ENCODE measurements at places on chromosomes 6 and 20. TPM values are rescaled to one million over a fixed set of nuclear protein-coding genes. Genes with fewer than 3 reads are reported as not detected.

DNA sequence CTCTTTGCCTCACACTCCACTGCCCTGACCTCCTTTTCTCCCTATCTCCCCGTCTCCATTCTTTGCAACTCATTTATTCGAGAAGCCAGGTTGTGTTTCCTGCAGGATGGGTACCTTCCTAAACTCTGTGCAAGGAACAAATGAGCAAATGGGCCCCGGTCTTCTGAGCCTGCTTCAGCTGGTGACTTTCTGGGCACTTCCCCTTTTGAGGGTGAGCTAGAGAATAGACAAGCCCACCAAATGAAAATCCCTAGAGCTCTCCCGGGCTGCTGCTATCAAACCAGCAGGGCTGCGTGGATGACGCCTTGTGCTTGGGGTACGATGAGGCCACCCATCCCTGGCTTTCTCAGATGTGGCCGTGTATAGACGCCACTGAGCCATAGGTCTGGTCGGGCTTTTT, 91.0 kb upstream of the FOXA2 start:
- DNase-seq = no peak

GRCh38 chr6:9943986-9944385, 470.9 kb downstream of the TFAP2A start:
- no peak for DNase-seq

DNA sequence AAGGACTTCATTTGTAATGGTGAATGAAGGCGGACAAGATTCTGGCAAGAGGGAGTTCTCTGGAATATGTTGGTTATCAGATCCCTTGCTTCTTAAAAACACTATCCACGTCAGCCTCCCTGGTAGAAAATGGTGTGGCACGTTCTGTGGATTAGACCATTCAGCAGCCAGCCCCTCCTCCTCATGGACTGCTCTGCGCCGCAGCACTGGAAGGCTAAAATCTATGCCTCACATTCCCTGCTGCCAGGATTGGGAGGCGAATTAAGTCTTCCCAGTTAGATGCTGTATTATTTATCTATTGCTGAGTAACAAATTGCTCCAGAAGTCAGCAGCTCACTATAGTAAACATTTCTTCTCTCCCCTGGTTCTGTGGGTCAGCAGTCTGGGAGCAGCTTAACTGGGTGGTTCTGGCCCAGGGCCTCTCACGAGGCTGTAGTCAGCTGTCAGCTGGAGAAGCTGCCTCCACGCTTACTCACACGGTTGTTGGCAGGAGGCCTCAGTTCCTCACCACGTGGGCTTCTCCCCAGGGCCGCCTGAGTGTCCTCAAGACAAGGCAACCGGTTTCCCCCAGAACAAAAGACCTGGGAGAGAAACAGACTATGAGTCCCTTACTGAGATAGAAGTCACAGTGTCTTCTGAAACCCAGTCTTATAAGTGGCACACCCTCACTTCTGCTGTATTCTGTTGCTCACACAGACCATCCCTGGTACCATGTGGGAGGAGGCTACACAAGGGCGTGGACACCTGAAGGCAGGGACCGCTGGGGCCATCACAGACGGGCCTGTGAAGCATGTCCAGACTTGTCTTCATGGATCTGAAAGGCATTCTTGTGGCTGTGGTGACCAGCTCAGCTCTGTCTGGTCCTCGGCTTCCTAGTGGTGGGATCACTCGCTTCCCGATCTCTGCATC, 101.0 kb downstream of the NRN1 start:
- DNase-seq = peak; percentile 26

- DNase-seq = no peak
Measured at GRCh38 chr6:151699719-151700118, 107.8 kb upstream of the ESR1 start.

GRCh38 chr6:21601932-21602390, 8.4 kb downstream of the SOX4 start:
- no peak for DNase-seq

DNA sequence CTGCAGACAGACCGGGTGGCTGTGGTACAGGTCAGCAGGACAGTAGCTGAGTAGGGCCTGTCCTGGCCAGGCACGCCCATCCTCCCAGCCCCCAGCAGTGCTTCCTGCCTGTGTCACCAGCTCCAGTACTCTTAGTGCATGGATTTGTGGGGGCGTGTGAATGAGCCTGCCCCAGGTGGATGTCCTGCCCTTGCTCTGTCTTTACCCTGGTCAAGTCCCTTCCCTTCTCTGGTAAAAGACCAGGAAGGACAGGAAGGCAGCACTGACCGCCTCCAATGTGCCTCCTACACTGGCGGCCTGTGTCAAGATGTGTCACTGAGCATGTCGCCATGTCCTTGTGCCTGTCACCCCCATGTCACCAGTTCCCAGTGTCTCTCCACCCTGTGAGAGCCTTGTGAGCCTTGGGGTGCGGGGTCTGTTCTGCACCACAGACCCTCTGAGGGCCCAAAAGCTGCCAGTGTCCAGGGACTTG, 11.9 kb downstream of the TEAD3 start:
- no peak for DNase-seq

GRCh38 chr20:19344341-19344740, 131.9 kb downstream of the SLC24A3 start:
- no peak for DNase-seq

- DNase-seq = no peak
Measured at GRCh38 chr20:24381886-24382285, 87.5 kb upstream of the SYNDIG1 start.

DNA sequence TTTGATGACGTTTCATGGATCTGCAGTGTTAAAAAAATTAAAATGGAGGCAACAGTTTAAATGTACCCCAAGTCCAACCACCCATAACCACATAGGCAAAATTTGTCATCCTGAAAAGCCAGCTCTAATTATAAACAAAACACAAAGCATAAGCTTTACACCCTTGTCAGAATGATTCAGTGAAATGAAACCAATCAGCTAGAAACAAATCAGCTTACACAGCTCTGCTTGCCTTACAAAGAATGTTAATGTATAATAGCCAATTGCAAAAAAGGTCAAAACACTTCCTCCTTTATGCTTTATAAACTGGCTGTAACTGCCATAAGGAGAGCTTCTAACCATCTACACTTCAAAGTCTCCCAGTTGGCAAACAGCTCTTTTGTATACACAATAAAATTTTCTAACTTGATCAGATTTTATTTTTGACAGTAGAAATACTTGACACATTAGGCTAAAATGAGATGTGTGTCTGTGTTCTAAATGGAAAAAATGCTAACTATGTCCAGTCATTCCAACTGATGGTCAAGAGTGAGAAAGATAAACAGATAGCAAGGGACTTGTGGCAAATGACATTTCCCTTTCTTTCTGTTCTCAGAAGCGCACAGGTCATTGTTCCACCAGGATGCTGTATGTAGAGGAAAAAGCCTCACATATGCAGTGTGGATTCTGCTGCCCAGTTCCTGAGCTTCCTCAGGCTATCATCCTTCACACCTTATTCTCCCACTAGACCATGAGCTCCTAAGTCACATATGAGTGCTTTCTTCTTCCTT, 344.3 kb upstream of the ID4 start:
- DNase-seq = no peak

DNA sequence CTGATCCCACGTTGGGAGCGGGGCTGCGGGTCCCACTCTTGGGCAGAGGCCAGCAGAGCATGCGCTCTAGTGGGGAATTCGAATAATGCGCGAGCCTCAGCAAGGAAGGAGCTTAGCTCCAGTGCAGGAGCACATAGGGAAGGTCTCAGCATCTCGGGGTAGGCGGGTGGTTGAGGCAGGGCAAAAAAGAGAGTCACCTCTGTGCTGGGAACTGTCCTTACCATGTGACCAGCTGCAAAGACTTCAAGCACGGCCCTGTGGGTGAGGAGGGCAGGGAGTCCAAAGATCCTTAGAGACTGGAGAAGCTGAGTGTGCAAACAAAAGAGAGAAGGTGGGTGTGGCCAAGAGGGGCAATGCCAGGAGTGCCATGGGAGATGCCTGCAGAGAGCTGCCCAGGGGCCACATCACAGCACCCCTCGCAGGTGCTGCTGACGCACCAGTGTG, 79.2 kb upstream of the CD93 start:
- DNase-seq = no peak

- DNase-seq = no peak
Measured at GRCh38 chr6:3309391-3310050, 50.8 kb downstream of the PSMG4 start.

DNA sequence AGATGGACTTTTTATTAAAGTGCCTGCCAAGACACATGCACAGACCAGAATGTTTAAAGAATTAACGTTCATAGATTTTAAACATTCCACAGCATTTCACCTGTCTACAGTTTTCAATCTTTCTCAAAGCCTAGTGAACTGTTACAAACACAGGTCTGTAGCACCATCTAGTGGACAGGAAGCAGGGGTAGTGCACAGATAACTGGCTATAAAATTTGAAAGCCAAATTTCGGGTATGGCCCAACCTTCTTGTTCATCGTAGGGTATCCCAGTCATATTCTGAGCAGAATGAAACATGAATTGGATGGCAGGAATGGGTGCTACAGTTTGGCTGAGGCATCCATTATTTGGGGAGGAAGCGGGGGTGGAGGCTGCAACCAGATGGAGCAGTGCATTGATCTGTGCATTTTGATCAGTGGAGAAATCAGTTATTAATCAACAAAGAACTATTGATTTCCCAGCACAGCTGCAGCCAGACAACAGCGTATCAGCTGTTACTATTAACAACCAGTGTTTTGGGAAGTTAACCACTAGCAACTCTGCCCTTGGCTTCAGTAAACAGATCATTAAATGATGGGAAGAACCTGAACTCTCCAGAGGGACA, 56.1 kb upstream of the B3GAT2 start:
- DNase-seq = peak; percentile 83

DNA sequence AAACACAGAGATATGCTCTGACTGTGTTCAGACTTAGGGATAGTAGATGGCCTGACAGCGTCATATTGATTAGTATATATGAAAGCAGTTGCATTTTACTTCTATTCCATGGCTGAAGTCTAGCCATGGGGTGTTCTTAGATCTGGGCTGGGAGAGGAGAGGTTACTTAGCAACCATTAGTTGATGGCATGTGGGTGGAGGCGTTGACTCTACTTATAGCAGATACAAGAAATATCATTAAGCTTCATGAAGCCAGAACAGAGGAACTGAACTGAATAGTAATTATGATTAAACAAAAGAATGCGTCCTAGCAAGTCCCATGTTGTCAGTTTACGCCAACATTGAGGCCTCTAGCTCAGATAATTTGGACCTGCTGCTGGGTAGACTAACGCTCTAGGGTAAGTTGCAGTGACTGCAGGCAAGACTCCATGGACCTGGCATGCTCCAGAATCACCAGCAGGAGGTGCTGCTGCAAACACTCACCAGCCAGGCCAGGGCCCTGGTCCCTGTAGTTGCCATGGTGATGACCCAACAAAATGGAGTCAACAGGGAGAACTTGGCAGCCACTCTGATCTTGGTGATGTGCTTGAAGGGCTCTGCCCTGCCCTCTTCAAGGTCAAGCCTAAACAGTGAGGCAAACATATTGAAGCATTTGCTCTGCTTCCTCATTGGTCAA, 477.3 kb downstream of the PREX1 start:
- peak; percentile 60 for DNase-seq

The APOM gene
- 1.8 TPM for total RNA-seq

The PPP1R3G gene
- 0.71 TPM for total RNA-seq

The RAET1L gene
- total RNA-seq = not detected

The COX4I2 gene
- total RNA-seq = not detected

The KIF6 gene
- total RNA-seq = 0.22 TPM

The CLPSL2 gene
- total RNA-seq = not detected

The C6orf141 gene
- total RNA-seq = not detected
